Naive thymus-derived CD4-positive, alpha-beta T cell (primary cell): ENCODE measurements at places on chromosomes 16 and 17.

DNA sequence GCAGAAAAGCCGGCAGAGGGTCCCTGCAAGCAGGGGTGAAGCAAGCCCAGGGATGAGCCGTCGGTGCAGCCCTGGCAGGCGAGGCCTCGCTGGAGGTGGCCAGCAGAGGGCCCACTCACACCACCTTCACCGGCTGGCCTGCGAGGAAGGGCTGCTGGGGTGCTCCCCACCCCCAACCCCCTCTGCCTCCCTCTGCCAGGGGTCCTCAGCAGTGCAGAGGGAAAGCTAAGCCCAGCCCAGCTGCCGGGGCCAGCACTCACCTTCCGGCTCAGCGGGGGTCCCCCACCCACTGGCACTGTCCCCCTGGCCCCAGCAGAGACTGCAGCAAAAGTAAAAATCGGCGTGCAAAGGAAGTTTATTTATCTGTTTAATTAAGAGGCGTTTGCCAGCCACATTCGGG lies 113.4 kb downstream of the ENGASE start:
- no peak for DNase-seq

DNA sequence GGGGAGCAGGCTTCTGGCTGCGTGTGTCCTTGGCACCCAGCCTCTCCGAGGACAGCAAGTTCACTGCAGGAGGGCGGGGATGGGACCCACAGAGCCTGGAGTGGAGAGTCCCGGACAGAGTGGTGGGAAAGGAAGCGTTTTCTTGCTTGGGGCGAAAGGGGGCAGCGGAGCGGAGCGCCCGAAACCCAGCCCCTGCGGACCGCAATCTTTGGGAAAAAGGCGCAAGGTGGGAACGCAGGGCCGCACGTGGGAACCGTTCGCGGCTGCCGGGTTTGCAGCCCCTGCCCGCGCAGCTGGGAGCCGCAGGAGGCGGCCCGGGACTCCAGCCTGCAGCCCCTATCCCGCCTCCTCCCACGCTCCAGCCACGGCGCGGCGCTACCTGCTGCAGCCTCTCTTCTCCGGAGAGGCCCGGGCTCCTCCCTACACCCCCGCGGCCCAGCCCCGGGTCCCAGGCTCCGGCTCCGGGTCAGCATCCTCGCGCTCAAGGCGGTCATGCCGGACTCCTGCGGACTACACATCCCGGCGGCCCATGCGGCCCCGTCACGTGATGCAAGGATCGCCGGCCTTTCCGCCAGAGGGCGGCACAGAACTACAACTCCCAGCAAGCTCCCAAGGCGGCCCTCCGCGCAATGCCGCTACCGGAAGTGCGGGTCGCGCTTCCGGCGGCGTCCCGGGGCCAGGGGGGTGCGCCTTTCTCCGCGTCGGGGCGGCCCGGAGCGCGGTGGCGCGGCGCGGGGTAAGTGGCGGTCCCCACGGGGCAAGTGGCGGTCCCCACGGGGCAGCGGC lies at the start of the genes NTHL1 and TSC2:
Gene NTHL1, minus strand, starts transcription at position 505 of the 786 bp plus-strand sequence. Its CDS starts 11 bp downstream, at position 494.
Gene TSC2, plus strand, starts transcription at position 656 of the 786 bp plus-strand sequence. CDS start 631 bp downstream, outside the sequence.
- peak; percentile 88 for DNase-seq

DNA sequence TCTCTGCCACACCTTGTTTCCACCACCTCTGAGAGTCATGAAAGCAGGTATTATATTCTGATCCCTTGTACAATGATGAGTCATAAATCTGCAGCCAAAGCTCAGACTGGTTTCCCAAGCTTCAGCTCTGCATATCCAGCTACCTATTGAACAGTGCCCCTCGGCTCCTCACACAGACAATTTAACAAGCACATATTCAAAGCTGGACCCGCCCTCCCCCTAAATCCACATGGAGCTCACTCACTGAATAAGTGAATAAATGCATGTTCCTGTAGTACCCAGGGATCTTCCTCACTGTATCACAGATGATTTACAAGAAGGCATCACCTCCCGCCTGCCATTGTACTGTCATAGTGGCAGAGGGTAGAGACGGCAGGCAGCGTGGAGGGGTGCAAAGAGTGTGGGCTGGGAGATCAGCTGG lies 516.4 kb downstream of the GRIN2A start:
- DNase-seq: no peak

- DNase-seq: no peak
Measured at GRCh38 chr16:10493276-10493675, 87.1 kb downstream of the EMP2 start.

- peak; percentile 59 for DNase-seq
Measured at GRCh38 chr17:67386965-67387551, 10.0 kb downstream of the PITPNC1 start.

DNA sequence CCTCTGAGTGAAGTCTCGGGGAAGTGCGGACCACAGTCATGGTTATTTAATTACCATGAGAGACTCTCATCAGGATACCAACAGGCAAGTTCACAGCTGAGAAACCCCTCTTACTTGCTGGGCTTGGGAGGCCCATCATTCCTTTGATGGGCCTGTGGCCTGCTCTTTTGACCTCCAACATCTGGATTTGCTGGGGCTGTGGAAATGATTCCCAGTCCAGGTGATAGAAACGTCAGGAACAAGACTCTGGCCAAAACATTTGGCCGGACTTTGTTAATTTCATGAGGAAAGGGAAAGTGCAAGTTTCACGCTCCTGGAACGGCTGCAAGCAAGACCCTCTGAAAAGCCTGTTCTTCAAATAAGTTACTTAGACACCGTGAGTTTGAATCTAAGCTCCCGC lies 42.5 kb downstream of the TMEM114 start:
- no peak for DNase-seq

DNA sequence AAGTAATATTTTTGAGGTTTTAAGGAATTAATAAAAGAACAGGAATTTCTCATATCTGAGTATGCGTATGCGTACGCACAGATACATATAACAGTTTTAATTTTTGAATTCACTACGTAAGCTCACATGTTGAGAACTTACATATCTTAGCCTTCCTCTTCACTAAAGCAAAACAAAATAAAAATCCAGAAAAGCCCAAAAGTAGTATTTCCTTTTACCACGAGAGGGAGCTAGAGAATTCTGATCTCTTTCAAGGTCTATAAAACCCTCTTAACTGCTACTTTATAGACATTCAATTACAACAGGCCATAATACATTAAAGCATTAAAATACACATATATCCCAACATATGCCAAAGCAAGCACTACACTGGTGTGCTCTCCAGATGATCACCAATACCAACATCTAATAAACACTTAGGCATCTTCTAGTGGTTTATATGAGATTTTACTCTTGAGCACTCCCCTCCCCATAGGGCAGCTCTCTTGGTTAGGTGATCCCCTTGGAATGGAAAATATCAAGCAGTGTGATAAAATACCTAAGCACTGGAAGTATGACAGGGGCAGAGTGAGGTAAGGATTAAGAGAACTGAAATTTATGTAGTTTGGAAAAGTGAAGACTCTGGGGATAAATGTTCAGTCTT lies 94.0 kb downstream of the SKAP1 start:
- DNase-seq: peak; percentile 70

DNA sequence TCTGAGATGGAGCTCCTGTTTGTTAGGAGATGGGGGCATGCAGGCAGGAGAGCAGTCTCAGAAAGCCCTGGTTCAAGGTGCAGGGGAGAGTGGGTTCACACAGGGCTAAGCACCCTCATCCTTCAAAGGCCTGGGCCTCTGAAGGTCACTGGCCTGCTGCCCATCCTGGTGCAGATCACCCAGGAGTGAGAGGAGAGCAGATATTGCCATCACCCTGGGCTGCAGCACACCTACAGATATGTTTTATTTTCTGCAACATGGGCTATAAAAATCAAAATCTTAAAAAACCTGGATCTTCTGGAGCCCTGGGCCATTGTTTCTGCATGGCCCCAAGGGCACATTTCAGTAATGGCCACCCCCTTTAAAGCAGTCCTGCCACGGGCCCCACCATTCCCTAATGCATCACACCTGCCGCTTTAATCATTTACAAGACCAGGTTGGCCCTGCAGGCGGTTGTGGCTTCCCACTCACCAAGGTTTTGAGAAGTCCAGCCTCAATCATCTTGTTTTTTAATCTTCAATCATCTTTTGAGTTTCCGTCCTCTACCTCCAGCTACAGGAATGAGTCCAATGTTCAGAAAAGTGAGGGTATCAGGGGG lies 20.4 kb upstream of the NUP93 start:
- no peak for DNase-seq

GRCh38 chr17:51430591-51430990 lies 170.2 kb downstream of the UTP18 start:
- peak; percentile 21 for DNase-seq

- no peak for DNase-seq
Measured at GRCh38 chr17:81049973-81050551, 15.1 kb downstream of the BAIAP2 start.

GRCh38 chr16:85629326-85629725 lies 16.2 kb downstream of the GSE1 start:
- no peak for DNase-seq

DNA sequence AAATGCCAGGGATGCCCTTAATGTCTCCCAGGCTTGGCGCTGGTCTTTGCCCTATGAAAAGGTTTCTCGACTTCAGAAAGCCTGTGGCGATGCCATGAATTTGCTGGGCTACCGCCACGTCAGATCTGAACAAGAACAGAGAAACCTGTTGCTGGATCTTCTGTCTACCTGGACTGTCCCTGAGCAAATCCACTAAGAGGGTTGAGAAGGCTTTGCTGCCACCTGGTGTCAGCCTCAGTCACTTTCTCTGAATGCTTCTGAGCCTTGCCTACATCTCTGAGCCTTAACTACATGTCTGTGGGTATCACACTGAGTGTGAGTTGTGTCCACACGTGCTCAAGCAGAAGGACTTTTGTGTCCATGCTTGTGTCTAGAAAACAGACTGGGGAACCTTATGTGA lies 11.4 kb downstream of the CHST4 start:
- DNase-seq: peak; percentile 5

GRCh38 chr16:20259541-20259940 lies 67.8 kb downstream of the GP2 start:
- no peak for DNase-seq

DNA sequence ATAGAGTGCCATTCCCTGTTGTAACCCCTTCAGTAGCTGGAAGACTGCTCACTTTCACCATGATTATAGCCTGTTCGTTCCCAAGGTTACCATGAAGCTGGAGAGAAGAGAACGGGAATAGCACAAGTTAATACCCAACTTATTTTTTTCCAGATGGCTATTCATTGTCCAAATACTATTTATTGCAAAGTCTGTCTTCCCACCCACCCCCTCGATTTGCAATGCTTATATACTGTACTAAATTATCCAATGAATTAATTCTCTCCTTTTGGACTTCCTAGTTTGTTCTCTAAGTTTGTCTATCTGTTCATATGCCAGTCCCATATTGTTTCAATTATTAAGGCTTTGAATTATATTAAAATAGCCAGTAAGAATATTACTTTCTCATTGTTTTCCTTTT lies 231.0 kb downstream of the RAB11FIP4 start:
- DNase-seq: no peak

GRCh38 chr17:74276051-74276476 lies 2.0 kb downstream of the DNAI2 start:
- DNase-seq: no peak

GRCh38 chr16:57009643-57010170 lies 20.4 kb downstream of the NLRC5 start:
- DNase-seq: peak; percentile 41
